ENCODE measurements at places on chromosomes 13 and 19.
A peak's percentile ranks its signal among the peaks of the same experiment; 100 is the strongest.

DNA sequence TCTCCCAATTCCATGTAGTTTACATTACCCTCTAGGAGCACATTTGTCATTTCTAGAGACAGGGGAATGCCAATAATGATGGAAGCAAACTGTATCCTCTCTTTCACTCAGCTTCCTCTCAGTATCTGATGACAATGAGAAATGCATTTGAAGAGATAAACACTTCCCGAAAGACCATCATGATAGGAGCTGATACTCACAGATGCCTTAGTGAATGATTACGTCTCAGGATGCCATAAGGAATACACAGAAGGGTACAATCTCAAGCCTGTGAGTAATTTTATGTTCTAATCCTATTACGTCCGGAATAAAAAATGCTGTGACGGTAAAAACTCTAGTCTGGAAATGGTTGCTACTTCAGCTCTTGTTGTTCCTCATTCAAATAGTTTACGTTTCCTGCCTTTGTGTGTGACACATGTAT, 663.8 kb upstream of the MIR17HG start:
- no peak for DNase-seq

DNA sequence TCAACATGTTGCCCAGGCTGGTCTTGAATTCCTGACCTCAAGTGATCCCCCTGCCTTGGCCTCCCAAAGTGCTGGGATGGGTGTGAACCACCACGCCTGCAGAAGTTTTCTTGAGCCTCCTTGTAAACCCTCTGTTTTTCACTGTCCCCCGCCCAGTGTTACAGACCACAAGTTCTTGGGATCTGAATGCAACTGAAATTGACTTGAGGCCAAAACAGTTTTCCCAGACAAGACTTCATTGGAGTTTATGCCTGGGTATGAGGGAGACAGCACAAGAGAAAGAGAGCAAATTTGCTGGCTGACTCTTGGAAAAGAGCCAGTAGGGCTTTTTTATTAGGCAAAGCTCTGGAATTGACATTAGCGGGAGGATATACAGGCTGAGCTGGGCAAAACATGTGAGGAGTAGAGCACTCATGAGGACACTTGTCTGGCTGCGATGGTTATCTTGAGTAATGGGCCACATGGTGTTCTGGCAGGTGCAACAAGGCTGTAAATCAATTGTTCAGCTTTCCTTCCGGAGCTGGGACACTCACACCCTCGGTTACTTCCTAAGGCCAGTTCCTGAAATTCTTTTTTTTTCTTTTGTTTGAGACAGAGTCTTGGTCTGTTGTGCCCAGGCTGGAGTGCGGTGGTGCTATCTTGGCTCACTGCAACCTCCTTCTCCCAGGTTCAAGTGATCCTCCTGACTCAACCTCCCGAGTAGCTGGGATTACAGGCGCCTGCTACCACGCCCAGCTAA, 12.7 kb upstream of the HNRNPL start:
- no peak for DNase-seq

- peak; percentile 74 for DNase-seq
Observed at GRCh38 chr19:33406521-33407139, 33.1 kb downstream of the CEBPG start.

GRCh38 chr13:108674346-108674745, 44.9 kb downstream of the MYO16 start:
- no peak for DNase-seq

- DNase-seq: no peak
Observed at GRCh38 chr19:47824396-47824795, 2.7 kb downstream of the CRX start.

DNA sequence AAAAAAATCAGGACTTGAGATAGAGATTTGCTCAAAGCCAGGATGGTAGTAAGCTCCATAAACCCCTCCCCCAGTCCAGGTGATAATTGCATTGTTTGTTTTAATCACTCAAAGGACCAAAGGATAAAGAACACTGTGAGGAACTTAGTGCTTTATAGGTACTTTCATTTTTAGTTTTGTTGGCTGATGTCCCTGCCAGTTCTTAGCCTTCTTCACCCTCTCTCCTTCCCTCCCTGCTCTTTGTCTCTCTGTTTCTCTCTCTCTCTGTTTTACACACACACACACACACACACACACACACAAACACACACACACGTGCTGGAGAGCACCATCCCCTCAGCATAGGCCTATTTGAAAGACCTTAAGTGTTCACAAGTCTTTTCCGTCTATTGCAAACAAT, 5.2 kb downstream of the FRY start:
- DNase-seq: no peak

GRCh38 chr13:39415008-39415802, 187.8 kb downstream of the LHFPL6 start:
- DNase-seq: no peak

DNA sequence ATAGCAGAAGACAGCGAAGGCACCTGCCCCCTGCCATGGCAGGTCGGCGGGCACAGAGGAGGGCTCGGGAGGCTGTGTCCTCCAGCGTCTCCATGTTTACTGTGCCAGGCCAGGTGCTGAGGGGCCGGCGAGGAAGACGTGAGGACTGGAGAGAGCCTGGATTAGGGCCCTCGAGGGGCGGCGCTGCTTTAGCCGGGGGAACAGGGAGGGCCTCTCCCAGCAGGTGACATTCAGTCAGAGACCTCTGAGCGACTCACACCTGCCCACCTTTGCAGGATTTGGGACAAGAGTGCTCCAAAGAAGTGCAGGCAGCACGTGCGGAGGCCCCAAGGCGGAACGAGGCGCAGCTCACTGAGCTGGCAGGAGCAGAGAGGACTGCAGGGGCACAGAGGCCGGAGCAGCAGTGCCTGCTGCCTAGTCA, 17.6 kb downstream of the KDM4B start:
- DNase-seq: no peak

GRCh38 chr19:44903602-44904425, 1.8 kb upstream of the APOE start:
- peak; percentile 59 for DNase-seq

GRCh38 chr13:21124852-21125251, 51.5 kb downstream of the SKA3 start:
- DNase-seq: no peak

GRCh38 chr13:32443111-32443510, 15.2 kb upstream of the N4BP2L1 start:
- DNase-seq: no peak

DNA sequence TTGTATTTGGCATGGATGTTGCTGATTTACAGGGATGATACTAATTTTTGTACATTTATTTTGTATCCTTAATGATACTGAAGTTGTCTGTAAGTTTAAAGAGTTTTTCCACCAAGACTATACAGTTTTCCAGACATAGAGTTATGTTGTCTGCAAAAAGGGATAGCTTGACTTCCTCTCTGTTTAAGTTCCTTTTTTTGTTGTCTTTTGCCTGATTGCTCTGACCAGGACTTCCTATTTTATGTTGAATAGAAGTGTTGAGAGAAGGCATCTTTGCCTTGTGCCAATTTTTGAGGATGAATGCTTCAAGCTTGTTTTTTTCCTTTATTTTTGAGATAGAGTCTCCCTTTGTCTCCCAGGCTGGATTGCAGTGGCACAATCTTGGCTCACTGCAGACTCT, 36.8 kb upstream of the ZNF681 start:
- no peak for DNase-seq

- DNase-seq: peak; percentile 7
Observed at GRCh38 chr13:98941126-98941525, 36.7 kb downstream of the DOCK9 start.
